HL-60 (cell line): ENCODE measurements at places on chromosomes 3 and 15.

- no peak for DNase-seq
Observed at GRCh38 chr3:48738926-48739616, 22.1 kb upstream of the IP6K2 start.

- DNase-seq: no peak
Observed at GRCh38 chr3:9124730-9125129, 124.7 kb downstream of the SRGAP3 start.

GRCh38 chr15:41480396-41481140 is 13.1 kb upstream of the ITPKA start:
- no peak for DNase-seq

GRCh38 chr3:95434491-95434890 is 1371.6 kb downstream of the NSUN3 start:
- DNase-seq: no peak

GRCh38 chr15:87761736-87762509 is 494.6 kb downstream of the NTRK3 start:
- peak; percentile 86 for DNase-seq

DNA sequence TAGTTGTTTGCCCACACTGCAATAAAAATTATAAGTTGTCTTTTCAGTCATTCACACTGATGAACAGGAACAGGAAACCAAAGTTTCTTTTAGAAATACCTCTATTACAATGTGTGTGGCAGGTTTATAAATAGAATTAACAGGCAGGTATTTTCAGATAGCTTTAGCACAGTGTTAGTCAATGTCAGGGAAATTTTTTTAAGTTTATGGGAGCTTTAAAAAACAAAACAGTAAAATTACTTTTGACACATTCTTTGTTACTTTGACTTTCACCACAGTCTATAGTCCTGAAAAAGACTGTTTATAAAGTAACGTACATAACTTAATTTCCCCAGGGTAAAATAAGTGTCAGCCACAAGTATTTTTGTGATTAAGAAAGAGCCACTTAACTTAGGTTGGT is 38.1 kb downstream of the SERPINI1 start:
- no peak for DNase-seq

GRCh38 chr3:194503081-194503531 is 16.3 kb upstream of the ATP13A3 start:
- no peak for DNase-seq

GRCh38 chr15:60656481-60656880 is 177.5 kb upstream of the ICE2 start:
- DNase-seq: no peak

GRCh38 chr3:176994891-176995781 is 202.1 kb downstream of the TBL1XR1 start:
- no peak for DNase-seq

- no peak for DNase-seq
Observed at GRCh38 chr3:195892105-195893043, 16.0 kb downstream of the TNK2 start.

DNA sequence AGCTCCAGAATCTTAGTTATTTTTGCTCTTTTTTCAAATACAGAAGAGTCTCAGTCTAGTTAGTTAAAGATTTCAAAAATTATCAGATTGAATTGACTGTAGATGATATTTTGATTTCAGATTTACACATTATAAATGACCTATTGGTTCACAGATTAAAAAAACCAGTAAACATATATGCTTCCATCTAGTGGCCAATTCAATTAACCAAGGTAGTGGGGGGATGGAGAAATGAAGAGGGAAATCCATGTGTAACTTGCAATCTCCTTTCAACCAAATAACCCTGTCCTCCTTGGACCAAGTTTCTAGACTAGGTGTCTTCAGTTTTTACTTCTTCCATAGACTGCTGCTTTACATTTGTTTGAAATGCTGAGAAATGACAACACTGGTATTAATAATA is 789.8 kb downstream of the ROBO1 start:
- DNase-seq: no peak

DNA sequence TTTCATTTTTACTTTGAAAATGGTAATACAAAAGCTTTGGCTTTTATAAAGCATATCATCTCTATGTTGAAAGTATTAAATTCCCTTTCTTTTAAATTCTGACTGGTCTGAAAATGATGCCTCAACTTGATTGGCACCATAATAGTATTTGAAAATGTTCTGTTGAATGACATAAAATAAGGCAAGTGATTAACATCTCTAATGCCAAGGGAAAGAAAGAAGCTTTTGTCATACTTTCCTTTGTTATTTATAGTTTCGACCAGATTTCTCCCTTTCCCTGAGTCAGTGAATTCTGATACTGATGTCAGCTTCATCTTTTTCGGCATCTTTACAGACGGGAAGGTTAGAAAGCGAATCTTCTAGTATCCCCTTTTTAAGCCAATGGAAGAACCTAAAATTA is 3.4 kb upstream of the AP4E1 start:
- no peak for DNase-seq

- no peak for DNase-seq
Observed at GRCh38 chr3:95240395-95240794, 1177.5 kb downstream of the NSUN3 start.

DNA sequence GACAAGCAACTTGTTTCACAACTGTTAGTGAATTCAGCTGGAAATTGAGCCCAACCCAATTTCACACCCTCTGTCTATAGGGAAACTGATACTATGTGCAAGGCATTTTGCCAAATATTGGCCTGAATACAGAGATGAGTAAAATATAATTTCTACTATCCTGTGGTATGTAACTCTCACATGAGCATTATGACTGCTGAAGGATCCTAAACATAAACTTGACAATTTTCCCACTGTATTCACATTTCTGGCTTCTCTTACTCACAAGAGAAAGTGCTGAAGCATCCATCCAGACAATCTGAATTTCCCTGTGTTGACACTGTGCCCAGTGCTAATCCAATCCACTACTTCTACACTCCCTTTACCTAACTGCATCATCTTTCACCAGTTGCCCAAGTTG is 28.4 kb downstream of the SERPINI2 start:
- DNase-seq: no peak

DNA sequence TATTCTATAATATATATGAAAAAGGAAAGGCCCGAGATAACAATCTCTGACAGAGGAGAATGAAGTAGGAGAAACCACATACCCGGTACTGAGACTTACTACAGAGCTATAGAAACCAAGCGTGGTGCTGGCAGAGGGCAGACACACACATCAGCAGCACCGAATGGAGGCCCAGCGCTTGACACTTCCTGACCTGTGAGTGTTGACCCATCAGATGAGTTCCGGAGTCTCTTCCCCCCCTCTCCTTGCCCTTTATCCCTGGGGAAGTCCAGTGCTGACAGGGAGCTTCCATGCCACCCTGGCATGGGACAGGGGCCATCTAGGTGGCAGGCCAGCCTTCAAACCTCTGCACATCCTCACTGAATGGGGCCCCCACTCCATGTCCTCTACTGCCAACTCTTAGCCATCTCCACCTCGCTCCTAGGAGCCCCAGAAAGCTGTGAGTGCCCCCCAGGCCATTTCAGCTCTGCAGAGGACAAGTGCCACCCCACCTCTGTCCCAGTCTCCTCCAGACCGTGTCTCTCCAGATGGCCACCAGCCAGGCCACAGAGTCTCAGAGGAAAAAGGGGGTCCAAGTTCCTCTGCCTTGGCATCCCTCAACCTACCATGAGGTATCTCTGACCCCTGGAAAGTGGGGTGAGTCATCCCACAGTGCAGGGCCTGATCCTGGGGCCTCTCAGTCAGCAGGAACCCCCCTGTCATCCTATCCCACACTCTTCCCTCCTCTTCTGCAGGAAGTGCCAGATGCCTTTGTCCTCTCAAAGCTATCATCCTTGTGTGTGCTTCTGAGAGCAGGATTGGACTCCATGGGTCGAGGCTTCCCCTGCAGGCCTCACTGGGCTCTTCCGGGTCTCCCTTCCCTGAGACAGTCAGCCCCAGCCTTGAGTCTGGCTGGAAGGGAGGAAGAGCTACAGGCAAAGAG is 116.5 kb upstream of the ALDH1A3 start:
- DNase-seq: no peak
